ENCODE measurements at places on chromosomes 5 and 9.

- no peak for DNase-seq
These were observed 49.5 kb downstream of the COL5A1 start for GRCh38 chr9:134690946-134691694.

- no peak for DNase-seq
These were observed 11.7 kb upstream of the C9orf72 start for GRCh38 chr9:27584931-27585330.

- peak; percentile 65 for DNase-seq
These were observed 5.3 kb upstream of the TJP2 start for GRCh38 chr9:69168709-69169217.

DNA sequence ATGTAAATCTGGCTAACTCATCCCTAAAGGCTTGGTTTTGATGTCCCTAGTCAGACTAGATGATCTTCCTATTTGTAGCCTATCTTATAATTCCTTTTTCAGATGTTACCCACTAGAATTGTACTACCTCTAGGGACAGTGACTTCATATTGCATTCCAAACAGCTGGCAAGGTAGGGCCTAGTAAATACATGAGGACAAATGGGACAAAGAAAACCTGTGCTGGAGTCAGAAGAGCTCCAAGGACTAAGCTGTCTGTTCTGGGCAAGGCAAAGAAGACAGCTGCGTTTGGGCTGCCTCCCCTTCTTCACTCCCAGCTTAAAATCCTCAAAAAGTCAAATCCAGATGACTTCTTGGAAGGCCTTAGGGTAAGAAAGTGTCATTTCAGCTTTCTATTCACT, 10.0 kb downstream of the DMXL1 start:
- DNase-seq, result no peak

DNA sequence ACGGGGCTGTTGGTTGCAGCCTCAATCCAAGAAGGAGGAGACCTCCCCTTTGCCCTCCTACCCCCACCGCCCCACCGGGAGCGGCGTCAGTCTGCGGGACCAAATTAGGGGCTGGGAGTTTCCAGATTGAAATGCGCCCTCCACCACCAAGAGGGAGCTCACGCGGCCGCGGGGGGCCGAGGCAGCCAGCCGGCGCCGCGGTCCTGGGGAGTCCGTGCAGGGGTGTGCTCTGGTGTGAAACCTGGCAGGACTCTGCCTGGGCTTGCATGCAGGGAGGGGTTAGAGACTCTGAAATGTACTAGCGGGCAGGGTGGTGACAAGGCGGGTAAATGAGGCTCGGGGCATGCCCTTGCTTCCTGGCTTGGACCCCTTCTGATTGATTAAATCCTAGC, 989 bp upstream of the FBN2 start:
- no peak for DNase-seq

DNA sequence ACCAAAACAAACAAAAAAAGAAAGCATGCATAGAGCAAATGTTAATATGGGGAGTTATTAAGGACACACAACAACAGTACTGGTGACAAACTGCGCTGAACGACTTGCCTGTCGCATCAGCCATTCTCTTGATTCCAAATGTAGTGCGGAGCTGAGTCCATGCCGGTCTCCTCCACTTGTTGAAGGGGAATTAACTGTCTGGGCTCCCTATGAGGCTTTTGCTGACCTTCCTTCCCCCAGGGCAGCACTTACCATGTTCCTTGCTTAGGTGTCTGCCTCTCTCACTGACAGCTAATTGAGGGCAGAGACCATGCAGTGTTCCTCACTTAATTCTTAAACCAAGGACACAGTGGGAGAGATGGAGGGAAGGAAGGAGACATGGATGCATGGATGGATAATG, 40.8 kb upstream of the FAT2 start:
- DNase-seq, result no peak

- DNase-seq, result no peak
These were observed 605.6 kb downstream of the PDE4D start for GRCh38 chr5:59287884-59288283.

DNA sequence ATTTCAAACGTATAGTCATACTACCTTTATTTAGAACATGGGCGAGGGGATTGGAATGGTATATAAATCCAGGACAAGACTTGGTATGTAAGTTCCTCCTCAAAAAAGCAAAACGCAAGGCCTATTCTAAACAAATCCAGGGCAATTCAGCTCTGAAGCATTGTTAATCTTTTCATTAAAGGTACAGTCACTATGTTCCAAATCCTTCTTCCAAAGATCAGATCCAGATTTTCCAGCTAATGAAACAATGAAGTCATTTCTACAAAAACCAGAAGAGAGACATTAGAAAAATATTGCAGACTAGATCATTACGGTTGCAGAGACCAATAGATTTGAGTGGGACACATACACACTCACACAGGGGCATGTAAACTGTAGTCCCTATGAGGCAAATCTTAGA, 116.1 kb upstream of the BNC2 start:
- DNase-seq, result no peak

GRCh38 chr5:77778398-77778797, 2.3 kb upstream of the TBCA start:
- no peak for DNase-seq

DNA sequence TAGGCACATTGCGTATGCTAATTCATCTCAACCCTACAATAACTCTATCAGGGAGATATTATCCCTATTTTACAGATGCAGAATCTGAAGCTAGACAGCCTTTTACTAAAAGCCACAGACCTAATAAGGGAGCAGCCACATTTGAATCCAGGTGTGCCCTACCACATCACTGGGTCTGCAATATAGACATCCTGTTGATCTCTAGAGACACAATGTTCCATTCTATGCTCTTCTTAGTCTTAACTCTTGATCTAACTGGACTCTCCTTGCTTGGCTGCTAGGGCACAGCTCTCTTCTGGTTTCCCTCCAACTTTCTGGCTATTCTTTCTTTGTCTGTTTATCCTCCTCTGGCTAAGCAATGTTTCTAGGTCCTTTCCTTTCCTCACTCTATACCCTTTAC, 1.4 kb upstream of the SPATA6L start:
- DNase-seq, result no peak

- no peak for DNase-seq
These were observed 449.6 kb upstream of the CLINT1 start for GRCh38 chr5:158308429-158309025.

- no peak for DNase-seq
These were observed 87.7 kb downstream of the ENTREP1 start for GRCh38 chr9:69412741-69413150.

GRCh38 chr9:27157736-27158135, 48.7 kb downstream of the TEK start:
- DNase-seq, result no peak

- peak; percentile 33 for DNase-seq
These were observed at the start of gene CFAP77 for GRCh38 chr9:132409828-132410528. Gene CFAP77, plus strand, starts transcription at chr9:132410211. Its CDS starts 61 bp downstream, at chr9:132410272.

DNA sequence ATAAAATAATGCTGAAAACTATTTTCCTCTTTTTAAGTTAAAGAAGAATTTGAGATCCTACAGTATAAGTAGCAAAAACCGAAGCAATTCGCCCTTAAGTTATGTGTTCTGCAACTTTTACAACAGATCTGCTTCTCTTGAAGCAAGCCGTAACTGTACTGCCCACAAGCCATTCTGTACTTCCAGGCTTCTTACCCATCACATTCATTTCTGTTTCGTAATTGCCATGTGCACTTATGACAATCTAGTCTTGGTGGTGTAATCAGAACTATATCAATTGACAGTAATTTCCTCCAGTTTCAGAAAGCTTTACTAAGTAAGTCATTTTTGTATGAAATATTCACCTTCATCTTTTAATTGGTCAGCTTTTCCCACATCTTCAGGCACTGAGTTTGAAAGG, 13.8 kb downstream of the SGTB start:
- no peak for DNase-seq

DNA sequence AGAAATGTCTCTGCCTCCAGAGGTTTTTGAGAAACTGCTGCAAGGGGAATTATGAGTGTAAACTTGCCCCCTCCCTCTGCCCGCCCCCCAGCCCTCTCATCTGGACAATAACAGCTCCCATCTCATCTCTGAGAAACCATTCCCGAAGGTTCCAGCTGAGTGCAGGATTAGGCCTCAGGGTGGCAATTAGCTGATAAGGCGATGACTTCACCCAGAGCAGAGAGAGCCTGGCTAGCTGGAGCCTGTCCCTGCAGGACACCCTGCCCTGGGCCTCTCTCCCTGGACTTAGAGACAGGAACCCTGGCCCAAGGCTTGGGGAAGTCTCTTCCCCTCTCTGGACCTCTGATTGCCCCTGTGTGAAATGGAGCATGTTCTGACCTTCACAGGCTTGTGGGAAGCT, 45.7 kb upstream of the HAND1 start:
- DNase-seq, result no peak

DNA sequence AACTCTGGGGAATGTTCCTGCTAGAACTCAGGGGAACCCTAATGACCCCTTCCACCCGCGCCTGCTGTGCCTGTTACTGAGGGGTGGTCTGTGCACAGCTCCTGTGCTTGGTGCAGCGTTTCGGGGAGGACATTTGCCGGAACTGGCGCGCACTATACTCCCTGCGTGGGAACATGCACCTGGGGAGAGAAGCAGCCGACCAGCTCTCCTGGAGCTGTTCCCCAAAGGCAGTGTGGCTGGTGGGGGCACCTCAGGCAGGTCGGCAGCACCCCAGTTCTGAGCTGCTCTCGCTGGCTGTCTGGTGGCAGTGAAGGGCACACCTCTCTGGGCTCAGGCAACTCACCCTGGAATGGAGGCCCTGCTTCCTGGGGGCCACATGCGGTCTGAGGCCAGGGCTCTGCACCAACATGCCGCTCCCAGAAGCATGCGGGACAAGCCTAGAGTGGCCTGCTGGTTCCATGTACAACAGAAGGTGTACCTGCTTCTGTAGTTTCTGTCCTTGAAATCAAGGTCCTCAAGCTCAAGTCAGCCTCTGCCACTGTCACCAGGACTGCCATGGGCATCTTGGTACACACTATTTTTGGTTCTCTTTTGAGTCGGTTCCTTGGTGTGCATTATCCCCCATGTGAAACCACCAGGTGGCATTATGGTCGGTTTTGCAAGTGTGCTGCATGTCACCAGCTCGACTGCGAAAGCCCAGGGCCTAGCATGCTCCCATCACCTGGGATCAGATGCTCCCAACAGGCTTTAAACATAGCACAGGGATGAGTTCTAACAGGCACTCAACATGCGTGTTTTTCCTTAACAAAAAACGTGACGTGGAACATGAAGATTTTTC, 7.8 kb upstream of the MRNIP start:
- DNase-seq, result no peak

GRCh38 chr5:149873896-149874295, 70.7 kb downstream of the PDE6A start:
- DNase-seq, result no peak

- no peak for DNase-seq
These were observed 340.0 kb downstream of the GABRG2 start for GRCh38 chr5:162407614-162408013.

- DNase-seq, result no peak
These were observed 90.3 kb upstream of the ZNF366 start for GRCh38 chr5:72597456-72597948.

GRCh38 chr9:4424038-4424437, 66.2 kb upstream of the SLC1A1 start:
- no peak for DNase-seq

DNA sequence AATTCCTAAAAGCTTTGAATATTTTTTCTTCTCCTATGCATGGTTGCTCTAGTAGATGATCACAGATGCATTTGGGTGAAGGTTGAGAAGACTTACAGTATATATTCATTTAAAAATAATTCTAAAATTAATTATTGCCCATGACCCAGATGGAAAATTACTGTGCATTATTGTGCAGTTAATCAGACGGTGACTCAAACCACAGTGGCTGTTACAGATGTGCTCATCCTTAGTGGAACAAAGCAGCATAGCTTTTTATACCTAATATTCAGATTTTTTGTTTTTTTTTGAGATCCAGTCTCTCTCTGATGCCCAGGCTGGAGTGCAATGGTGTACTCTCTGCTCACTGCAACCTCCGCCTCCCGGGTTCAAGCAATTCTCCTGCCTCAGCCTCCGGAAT, 10.7 kb downstream of the OR2V1 start:
- DNase-seq, result no peak

DNA sequence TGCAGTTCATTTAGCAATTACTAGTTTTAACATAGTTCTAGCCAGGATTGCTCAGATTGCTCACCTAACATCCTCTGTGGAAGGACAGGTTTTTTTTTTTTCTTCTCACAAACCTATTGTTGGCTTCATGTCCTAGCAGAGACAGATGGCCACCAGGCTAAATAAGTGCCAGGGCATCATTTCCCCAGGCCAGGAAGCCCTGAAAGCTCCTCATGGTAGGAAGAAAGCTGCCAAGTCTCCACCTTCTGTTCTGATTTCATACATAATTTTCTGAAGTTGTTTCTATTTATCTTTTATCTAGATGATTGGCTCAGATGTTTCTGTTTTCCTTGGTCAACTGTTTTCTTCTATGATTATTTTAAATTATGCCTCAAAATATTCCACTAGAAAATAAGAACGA, 31.0 kb downstream of the EFCAB9 start:
- DNase-seq, result no peak

GRCh38 chr9:7782400-7783120, 17.0 kb downstream of the DMAC1 start:
- no peak for DNase-seq

DNA sequence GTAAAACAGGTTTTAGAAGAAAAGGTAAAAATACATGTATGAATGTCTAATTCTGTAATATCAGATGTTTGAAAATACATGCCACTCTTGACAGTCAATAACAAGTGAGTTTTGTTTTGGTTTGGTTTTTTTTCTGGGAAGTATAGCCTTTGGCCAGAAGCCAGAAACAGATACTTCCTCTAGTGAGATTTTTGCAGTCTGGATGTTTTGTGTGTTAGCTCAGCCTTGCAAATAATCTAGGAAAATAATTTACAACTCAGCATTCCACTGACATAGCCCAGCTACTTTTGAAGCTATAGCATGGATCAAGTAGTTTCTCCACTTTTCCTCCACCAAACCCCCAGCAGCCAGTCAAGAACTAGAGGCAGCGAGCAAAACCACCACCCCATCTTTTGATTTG, 56.7 kb downstream of the SLC1A1 start:
- DNase-seq, result no peak

- no peak for DNase-seq
These were observed 460 bp downstream of the DMRTA1 start for GRCh38 chr9:22446950-22447617.

DNA sequence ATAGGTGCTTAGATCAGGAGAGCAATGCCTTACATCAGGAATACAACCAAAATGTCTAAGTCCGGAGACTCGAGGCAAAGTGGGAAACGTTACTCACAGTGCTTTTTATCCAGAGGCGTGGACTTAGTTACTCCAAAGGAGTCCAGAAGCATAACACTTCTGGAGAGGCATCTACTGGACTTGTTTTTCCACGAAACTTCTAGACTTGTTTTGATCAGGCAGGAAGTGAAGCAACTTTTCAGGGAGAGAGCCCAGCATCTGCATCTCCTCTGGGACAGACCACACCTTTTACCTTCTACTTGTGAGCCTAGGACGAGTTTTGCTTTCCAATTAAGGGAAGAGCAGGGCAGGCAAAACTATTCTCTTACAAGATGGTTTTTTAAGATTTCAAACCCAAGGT, 1.2 kb upstream of the TJP2 start:
- no peak for DNase-seq

All from bone marrow (tissue), 2 donors.